ENCODE measurements at places on chromosomes 6 and 20. TPM values are rescaled to one million over a fixed set of nuclear protein-coding genes. Genes with fewer than 3 reads are reported as not detected.

Gene BACH2
- total RNA-seq = 96.4 TPM

Gene BPIFA1
- total RNA-seq = not detected

Gene CASS4
- not detected for total RNA-seq

Gene EGFL8
- 23.0 TPM for total RNA-seq

Gene FAM217B
- total RNA-seq = 14.8 TPM

Gene PGM3
- total RNA-seq = 77.1 TPM

- no peak overlapping the region for H3K4me3 ChIP-seq
- peaks cover 1% of the 10 kb centered on the region for H3K27me3 ChIP-seq
- no peak overlapping the region for H3K27ac ChIP-seq
- no peak for DNase-seq
- H3K36me3 ChIP-seq = peaks cover 5% of the 10 kb centered on the region
Observed at GRCh38 chr6:41767112-41767833, 12.4 kb downstream of the FRS3 start.

GRCh38 chr6:151544453-151544852, 50.6 kb downstream of the CCDC170 start:
- H3K4me1 ChIP-seq = no peaks in the 10 kb centered on the region
- H3K36me3 ChIP-seq = peaks cover 5% of the 10 kb centered on the region
- peaks cover 4% of the 10 kb centered on the region for H3K27me3 ChIP-seq
- H3K27ac ChIP-seq = no peak overlapping the region

- peaks cover 3% of the 10 kb centered on the region for H3K27me3 ChIP-seq
- H3K27ac ChIP-seq = no peak overlapping the region
- no peak overlapping the region for H3K4me3 ChIP-seq
Observed at GRCh38 chr20:36548006-36548315, 6.6 kb downstream of the MYL9 start.

GRCh38 chr20:47503685-47504084, 2.0 kb downstream of the NCOA3 start:
- no peaks in the 10 kb centered on the region for H3K36me3 ChIP-seq
- H3K4me3 ChIP-seq = peak overlapping the region; percentile 99
- DNase-seq = no peak
- H3K27ac ChIP-seq = no peak overlapping the region

DNA sequence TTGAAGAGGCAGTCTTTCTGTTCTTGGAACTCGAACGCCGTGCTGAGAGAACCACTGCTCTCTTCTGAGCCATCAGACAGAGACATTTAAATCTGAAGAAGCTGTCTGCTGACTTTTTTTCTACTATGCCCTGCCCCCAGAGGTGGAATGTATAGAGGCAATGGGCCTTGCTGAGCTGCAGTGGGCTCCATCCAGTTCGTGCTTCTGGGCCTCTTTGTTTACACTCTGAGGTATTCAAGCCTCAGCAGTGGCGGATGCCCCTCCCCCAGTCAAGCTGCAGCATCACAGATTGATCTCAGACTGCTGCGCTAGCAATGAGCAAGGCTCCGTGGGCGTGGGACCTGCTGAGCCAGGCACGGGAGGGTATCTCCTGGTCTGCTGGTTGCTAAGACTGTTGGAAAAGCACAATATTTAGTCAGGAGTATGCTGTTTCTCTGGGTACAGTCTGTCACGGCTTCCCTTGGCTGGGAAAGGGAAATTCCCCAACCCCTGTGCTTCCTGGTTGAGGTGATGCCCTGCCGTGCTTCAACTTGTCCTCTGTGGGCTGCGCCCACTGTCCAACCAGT, 526.8 kb downstream of the CD109 start:
- H3K4me3 ChIP-seq = no peak overlapping the region
- H3K27me3 ChIP-seq = no peaks in the 10 kb centered on the region
- no peak overlapping the region for H3K27ac ChIP-seq
- peaks cover 2% of the 10 kb centered on the region for H3K4me1 ChIP-seq

DNA sequence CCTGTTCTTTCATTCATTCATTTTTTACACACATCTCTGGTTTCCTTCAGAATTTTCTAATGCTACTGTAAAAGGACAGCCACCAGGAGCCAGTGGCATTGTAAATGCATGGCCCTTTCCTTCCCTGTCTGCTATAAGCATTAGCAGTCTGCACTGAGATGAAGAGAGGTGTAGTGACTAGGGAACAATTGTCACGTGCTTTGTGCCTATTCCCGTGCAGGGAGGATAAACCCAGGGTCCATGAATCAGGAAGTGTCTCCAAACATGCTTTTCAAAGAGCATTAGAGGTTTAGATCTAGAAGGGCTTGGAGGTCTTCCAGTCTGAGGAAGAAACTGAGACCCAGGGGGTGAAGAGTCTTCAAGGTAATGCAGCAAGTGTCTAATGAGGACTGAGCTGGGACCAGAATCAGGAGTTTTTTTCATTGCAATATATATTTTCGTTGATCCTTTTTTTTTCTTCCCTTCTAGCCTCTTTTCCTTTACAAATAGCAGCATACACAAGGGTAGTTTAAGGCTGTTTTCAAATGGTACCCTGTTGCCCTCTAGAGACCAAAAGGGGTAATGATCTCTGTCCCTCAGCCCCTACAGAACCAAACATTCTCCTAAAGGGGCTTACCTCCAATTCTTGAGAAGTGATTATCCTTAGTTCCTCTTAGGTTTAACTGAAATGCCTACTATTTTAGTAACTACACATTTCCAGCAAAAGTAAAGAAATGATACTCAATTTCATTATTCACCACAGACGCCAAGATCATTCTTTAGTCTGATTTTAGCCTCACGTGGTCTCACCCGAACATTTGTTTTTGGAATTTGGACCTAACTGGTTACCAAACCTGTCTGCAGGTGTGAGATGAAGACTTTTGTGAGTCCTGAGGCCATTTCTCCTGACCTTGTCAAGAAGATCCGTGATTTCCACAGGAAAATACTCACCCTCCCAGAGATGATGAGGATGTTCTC, 6.6 kb downstream of the TRIM15 start:
- no peak for DNase-seq
- H3K4me3 ChIP-seq = no peak overlapping the region
- H3K27ac ChIP-seq = no peak overlapping the region
- H3K27me3 ChIP-seq = peaks cover 5% of the 10 kb centered on the region
- no peaks in the 10 kb centered on the region for H3K36me3 ChIP-seq

DNA sequence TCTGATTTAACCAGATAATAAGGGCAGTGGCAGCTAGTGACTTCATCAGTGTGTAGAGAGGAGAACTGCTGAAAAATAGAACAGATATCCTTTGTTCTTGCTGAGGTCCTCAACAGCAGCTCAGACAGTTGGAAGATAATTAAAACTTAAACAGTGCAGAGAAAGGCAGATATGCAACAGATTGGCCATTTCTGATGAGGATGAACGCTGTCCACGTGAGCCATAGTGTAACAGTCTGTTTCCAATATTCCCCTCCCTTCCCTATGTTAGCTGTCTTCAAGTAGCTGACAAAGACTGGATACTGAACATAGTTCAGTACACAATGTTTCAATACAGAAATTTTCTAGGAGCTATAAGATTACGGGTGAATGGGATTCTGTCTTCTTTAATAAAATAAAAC, 291.4 kb downstream of the BTBD9 start:
- no peak overlapping the region for H3K4me3 ChIP-seq
- no peak for DNase-seq
- no peaks in the 10 kb centered on the region for H3K36me3 ChIP-seq
- H3K27ac ChIP-seq = no peak overlapping the region
- H3K4me1 ChIP-seq = peaks cover 27% of the 10 kb centered on the region
- H3K27me3 ChIP-seq = no peaks in the 10 kb centered on the region

DNA sequence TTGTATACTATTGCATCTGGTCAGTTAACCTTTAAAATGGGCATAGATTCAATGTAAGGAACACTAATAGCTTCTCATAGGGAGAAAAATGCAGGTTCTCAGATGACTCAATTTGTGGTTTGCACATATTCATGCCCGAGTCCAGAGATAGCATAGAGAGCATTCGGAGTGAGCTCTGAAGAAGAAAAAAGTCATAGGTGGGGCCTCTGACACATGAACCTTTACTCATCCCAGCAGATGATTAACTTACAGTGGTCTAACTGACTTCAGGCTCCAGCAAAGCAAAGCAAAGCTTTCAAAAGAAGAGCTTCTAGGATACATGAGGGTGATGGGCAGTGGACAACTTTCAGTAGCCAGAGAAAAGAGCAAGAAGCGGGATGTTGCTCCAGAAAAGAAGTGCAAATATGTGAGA, 55.3 kb upstream of the BTN3A2 start:
- no peak overlapping the region for H3K4me3 ChIP-seq
- H3K4me1 ChIP-seq = peaks cover 7% of the 10 kb centered on the region
- H3K27me3 ChIP-seq = peaks cover 19% of the 10 kb centered on the region

GRCh38 chr6:34073540-34073939, 72.3 kb downstream of the GRM4 start:
- no peak for DNase-seq
- H3K4me3 ChIP-seq = no peak overlapping the region
- H3K27me3 ChIP-seq = peaks cover 13% of the 10 kb centered on the region

- H3K4me1 ChIP-seq = peaks cover 24% of the 10 kb centered on the region
- H3K27ac ChIP-seq = peak overlapping the region; percentile 95
- peak overlapping the region; percentile 17 for H3K4me3 ChIP-seq
- H3K27me3 ChIP-seq = no peaks in the 10 kb centered on the region
- H3K36me3 ChIP-seq = no peaks in the 10 kb centered on the region
- DNase-seq = peak; percentile 69
Observed at GRCh38 chr6:16591396-16592222, 169.7 kb downstream of the ATXN1 start.

DNA sequence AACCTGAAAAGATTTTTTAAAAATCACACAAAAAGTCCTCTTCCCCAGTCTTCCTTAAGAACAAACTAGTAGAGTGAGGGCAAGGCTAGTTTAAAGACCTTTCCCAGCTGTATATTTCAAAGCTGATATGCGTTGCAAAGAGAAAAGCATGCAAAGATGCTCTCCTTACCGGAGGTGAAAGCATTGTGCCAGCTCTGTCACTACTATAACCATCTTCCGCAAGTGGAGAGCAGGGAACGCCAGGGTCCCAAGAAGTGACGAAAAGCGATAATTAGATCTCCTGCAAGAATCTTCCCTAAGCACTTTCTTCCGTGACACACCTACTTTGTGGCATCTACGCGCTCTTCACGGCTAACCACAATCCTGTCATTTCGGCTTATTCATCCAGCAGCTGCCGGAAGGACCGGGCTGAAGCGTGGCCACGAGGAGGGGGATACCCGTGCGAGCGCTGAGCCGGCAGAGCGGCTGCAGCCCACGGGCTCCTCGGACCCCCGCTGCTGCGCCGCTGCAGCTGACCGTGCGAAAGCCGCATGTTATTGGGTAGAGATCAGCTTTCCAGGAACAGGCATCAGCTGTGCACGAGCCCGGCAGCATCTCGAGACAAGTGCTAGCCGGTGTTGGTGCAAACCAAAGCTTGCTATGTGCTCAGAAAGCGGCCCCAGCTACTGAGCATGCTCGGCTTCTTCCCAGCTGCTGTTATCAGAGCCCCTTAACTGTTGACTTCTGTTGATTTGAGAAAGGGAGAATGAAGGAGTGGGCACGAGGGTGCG, 57.2 kb upstream of the ARHGAP18 start:
- no peaks in the 10 kb centered on the region for H3K36me3 ChIP-seq
- peaks cover 5% of the 10 kb centered on the region for H3K27me3 ChIP-seq

DNA sequence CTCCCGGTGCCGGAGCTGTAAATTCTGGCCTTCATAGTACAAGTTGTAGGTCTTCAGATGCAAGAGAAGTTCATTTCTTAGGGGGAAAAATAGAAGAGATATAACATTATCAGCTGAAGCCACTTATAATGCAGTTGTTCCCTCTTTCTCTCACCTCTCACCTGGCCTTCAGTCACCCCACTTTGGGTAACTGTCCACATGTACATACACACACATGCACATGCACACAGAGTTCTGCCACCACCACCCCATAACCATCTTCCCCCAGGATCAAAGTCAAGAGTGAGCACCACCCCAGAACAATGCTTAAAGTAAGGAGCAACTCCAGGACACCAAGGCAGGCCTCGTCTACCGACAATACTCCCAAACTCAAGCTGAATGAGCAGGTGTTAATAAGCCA, 76.3 kb downstream of the PRND start:
- H3K27ac ChIP-seq = no peak overlapping the region
- H3K27me3 ChIP-seq = no peaks in the 10 kb centered on the region
- peaks cover 32% of the 10 kb centered on the region for H3K36me3 ChIP-seq
- DNase-seq = no peak
- H3K4me3 ChIP-seq = no peak overlapping the region

GRCh38 chr6:16519265-16520242, 241.7 kb downstream of the ATXN1 start:
- H3K4me1 ChIP-seq = no peaks in the 10 kb centered on the region
- H3K4me3 ChIP-seq = no peak overlapping the region
- H3K27ac ChIP-seq = no peak overlapping the region
- H3K27me3 ChIP-seq = no peaks in the 10 kb centered on the region

DNA sequence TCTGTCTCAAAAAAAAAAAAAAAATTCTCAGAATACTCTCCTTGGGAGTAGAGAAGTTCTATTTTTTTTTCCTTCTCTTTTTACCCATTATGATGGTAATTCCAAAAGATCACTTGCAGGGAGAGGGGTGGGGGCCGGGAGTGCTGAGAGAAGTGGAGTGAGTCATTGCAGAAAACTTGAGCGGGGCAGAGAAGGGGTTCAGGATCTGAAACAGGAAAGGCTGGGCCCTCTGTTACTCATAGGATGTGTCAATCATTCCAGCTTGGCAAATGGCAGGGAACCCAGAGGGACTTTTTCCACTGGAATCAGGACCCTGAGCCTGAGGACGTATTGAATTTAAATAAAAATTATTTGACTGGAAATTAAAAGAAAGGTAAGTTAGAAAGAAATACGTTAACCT, 111.4 kb upstream of the ARMC2 start:
- H3K27ac ChIP-seq = no peak overlapping the region
- H3K27me3 ChIP-seq = peaks cover 2% of the 10 kb centered on the region
- no peak for DNase-seq
- no peaks in the 10 kb centered on the region for H3K36me3 ChIP-seq

DNA sequence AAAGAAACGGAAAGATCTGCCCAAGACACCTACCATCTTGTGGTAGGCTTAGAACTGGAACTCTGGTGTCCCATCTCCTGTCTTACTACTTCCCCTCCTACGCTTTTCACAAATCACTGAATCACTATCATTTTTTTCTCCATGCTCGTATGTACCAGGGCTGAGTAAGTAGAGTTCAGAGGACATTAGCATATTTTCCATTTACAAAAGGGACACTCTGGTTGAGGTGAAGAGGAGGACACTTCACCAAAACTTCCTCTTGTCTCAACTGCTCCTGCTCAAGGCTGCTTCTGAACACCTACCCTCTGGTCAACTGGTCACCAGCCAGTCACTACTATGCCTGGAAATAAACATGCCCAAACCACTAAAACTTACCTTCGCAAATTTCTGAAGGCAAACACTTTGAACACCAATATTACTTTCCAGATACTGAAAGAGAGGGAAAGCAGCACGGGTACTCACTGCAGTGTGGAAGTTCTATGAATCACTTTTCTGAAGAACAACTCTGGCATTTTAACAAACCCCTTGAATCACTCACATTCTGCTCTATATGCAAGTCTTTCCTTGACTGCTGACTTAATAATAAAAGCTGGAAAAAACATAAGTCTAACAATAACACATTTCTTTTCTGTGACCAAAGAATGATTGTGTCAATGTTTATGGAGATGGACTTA, 123.3 kb downstream of the INSM1 start:
- no peak overlapping the region for H3K4me3 ChIP-seq
- H3K36me3 ChIP-seq = peaks cover 8% of the 10 kb centered on the region
- peaks cover 4% of the 10 kb centered on the region for H3K27me3 ChIP-seq
- peaks cover 58% of the 10 kb centered on the region for H3K4me1 ChIP-seq
- H3K27ac ChIP-seq = peak overlapping the region; percentile 29
